ENCODE measurements at places on chromosomes 7 and 10.

DNA sequence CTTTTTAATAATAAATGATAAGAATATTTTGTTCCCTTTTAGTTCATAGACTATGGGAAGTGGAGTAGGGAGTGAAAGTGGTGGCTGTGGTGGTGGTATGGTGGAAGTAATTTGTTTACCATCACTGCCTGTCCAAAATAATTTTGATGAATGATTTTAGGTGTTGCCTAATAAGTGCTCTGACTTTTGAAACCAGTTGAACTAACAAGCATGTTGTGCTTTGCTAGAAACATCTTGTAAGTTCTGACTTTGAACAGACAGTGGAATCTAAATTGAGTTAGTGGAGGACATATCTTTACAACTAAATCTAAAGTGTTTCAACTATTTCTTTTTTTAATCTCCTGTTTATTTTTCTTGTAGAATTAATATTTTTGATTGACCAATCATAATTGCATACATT is 49.7 kb downstream of the ZEB1 start:
- no peak for DNase-seq

DNA sequence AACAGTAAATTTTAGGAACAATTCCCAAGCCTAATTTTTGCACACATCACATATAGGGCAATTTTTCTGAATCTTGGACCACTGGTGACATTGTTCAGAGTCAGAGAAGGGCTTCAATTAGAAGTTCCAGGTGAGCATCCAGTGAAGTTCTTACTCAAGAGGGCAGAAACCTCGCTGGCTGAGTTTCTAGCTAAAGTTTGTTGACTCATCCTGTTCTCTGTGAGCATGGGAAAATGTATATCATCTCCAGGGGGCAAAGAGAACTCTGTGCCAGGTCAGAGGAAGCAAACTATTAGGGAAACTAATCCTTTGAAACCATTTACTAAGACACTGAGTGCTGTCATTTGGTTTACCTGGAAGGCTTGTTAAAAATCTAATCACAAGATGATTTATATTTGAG is 695.6 kb upstream of the IGFBP3 start:
- no peak for DNase-seq

DNA sequence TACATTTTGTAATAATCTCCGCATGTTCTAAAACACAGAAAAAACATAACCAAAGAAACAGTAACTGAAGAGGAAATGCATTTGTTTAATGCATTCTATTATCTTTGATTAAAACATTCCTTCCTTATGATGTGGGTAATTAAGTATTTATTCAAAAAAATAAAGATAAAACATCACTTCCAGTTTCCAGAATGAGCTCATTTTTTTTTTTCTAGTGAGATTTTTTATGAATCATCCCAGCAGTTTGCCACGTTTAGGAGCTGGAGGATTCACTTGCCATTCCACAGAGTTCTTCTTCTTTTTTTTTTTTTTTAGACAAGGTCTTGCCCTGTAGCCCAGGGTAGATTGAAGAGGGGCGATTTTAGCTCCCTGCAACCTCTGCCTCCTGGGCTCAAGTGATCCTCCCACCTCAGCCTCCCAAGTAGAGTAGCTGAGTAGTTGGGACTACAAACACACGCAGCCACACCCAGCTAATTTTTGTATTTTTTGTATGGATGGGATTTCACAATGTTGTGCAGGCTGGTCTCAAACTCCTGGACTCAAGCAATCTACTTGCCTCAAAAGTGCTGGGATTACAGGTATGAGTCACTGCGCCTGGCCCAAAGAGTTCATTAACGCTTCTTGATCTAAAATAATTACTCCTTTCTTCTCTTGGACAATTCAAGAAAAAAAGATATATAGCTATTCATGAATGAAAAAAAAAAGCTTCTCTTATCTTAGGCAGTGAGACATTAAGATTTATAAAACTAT is 177.3 kb downstream of the DKK1 start:
- no peak for DNase-seq

DNA sequence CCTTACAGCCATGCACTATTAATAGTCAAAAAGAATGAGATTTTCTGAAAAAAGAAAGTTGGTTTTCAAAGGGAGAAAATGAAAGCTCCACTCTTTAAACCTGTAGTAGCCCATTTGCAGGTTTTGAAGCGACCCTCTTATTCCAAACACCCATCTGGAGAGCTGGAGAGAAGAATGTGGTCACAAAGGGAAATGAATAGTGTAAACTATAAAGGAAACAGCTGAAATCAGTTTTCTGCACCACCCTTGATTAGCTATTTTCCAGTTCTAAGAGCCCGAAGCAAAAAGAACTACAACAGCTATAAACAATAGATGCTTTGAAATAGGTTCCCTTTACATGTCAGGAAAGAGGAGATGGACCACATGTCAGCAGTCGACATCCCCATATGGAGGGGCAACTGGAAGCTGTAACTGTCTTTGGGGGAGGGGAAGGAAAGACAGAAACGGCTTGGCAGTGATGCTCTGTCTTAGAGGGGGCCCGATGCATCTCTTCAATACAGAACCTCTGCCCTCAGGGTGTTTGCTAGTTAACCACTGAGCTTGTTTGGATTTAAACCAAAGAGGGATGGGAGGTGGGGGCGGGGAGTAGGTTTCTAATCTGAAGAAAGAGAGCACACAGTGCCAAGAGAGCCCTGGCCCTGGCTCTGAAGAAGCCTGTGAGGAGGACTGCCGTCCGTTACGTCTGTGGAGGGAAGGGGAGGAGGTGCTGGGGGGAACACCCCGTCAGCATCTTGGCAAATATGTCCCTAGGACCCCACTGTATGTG is 55.3 kb downstream of the CPVL start:
- peak; percentile 29 for DNase-seq

DNA sequence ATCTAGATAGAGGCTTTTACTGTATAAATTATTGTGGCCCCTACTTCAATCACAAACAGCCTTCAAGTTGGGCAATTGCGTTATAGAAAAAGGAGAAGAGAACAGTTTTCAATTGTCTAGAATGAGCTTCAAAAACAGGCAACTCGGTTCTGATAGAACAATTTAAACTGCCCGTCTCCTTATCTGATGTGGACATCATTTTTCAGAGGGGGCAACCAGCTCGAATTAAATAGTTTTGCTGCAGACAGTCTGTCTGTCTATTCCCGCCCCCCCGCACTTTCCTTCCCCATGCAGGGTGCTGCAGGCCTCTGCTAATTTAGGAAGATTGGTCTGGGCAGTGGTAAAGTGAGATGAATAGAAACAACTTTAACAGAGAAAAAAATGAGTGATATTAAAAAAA is 58.4 kb downstream of the BUB3 start:
- no peak for DNase-seq

GRCh38 chr10:60348982-60349381 is 40.7 kb downstream of the ANK3 start:
- no peak for DNase-seq

DNA sequence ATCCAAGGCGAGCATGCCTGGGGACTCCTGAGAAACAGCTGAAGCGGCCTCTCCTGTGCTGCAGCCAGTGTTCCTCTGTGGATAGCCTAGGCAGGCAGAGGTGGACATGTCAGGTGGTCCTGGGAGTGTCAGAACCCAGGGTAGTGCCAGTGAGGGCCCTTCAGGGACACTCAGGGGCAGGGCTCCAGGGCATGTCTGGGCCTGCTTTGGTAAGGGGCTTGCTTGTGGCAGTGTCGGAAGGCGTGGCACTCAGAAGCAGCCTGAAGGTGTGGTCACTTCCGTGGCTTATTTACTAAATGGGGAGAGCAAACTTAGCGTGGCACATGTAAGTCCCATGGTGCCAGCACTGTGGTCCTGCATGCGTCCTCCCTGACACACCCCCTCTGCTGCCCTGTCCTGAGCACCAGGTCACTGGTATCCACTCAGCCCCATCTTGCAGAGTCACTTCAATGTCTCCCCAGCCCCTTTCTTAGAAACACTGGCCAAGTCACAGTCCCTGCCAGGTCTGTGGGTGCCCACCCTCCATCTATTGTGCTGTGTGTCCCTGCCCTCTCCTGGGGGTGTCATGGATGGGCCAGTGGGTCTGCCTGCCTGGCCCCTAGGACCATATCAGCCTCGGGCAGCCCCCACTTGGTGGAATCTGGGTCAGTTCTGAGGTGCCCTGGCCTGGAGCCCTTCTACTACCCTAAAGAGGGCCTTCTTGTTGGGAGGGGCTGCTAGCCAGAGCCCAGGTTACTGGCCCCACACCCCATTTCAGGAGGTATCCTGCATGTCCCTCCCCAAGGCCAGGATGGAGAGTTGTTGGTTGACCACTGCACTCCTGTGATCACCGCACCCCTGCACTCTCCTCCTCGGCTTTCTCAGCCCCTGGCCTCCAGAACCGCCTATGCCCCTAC is 6.4 kb downstream of the ZMIZ2 start:
- DNase-seq: no peak

DNA sequence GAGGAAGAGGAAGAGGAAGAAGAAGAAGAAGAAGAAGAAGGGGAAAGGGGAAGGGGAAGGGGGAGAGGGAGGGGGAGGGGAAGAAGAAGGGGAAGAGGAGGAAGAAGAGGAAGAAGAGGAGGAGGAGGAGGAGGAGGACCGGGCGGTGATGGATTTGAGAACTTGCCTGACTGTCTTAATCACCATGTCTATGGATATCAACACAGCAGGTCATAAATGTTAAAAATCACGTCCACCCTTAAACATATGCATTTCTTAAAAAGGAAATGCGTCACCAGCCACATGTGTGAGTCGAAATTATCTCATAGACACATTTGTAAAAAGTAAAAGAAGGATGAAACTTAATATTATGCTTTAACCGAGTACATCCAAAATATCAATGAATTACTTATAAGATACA is 42.1 kb upstream of the INSIG1 start:
- DNase-seq: no peak

GRCh38 chr7:93044147-93044810 is 73.5 kb downstream of the SAMD9 start:
- no peak for DNase-seq

- no peak for DNase-seq
These were observed 11.2 kb upstream of the TSPAN14 start for GRCh38 chr10:80442879-80443278.

DNA sequence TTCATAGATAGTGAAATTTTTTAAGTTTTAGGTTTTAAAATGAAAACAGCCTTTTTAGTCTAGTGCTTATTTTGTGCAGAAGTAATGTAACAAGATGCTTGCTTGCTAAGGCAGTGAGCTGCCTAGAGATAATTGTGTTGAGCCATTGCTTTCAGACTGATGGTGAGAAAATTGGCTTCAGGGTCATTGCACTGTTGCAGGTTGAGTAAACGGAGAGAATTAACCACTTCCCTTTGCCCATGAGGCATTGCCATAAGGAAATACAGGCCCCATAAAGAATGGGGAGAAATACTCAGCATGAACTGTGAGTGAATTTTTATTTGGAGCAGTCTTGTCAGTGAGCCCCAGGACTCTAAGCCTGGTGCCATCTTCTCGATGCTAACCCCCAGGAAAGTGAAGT is 140.5 kb downstream of the LRRC4 start:
- no peak for DNase-seq

GRCh38 chr10:117830787-117831212 is 215.9 kb downstream of the RAB11FIP2 start:
- no peak for DNase-seq

- DNase-seq: no peak
These were observed 27.9 kb downstream of the TFPI2 start for GRCh38 chr7:93862651-93863050.

- DNase-seq: no peak
These were observed 142.5 kb downstream of the RNF216 start for GRCh38 chr7:5638994-5639393.

GRCh38 chr7:48904975-48905374 is 19.4 kb upstream of the CDC14C start:
- DNase-seq: no peak

DNA sequence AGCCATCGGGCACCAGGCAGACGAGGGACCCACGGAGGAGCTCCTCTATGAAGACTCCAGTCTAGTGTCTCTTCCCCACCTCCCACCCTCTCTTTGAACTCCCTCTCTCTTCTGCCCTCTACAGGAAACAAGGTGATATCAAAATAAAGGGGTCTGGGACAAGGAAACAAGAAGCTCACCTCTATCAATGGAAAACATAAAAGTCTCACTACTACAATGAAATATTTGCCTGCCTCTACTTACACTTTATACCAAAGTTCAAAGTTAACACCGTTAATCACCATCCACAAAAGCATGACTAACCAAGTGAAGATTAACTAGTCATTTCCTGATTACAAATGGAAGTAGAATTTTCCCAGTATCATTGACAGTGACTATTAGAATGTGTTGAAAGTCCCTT is 82.2 kb downstream of the PARD3 start:
- no peak for DNase-seq

DNA sequence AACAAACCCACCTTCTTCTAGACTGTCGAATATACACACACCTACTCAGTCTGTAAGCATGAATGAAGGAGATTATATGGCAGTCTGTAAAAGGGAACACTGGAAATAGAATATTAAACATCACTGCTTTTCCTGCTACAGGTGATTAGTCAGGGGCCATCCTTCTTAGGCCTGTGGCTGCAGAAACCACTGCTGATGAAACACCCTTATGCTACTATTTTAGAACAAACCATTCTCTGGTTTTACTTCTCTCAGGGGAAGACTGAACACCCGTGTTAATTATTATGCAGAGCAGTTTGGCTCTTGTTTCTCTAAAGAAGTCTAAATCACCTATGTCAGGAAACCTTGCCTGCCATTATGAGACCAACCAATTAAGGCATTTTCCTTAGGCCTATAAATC is 351.1 kb upstream of the KLF6 start:
- DNase-seq: no peak

DNA sequence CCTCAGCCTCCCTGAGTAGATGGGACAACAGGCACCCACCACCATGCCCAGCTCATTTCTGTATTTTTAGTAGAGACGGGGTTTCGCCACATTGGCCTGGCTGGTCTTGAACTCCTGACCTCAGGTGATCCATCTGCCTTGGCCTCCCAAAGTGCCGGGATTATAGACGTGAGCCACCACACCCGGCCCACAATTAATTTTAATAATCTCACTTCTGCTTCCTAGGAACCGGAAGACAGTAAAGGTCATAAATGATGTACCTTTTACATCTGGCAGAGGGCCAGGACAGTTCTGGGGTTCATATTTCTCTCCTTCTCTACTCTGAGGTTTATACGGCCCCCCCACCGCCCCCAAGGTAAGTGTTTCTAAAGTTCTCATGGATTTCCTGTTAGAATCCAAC is 31.2 kb upstream of the AOAH start:
- DNase-seq: no peak

GRCh38 chr7:155431231-155431630 is 26.7 kb upstream of the EN2 start:
- DNase-seq: no peak

GRCh38 chr10:42865716-42866114 is 83.1 kb downstream of the BMS1 start:
- no peak for DNase-seq

- DNase-seq: peak; percentile 63
These were observed 20.0 kb upstream of the CRYGN start for GRCh38 chr7:151459726-151460473.

- DNase-seq: no peak
These were observed 1.3 kb downstream of the CNPY4 start for GRCh38 chr7:100120733-100121036.

GRCh38 chr10:34916314-34916713 is 101.2 kb upstream of the PARD3 start:
- DNase-seq: no peak

DNA sequence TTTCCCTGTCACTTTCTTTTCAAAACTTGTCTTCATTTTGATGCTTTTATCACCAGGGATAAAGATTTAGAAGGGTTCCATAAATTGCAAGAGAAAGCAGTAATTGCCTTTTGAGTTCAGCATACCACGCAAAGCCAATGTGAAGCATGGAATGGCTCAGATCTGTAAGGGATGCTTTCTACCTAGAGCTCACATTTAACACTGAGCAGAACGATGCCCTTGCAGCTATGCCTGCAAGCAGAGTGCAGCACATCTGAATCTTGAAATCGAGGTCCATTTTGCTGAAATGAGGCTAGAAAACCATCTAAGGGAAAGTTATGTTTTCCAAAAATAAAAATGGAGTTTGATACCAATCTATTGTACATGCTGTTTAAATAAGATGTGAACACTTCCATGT is 171.2 kb upstream of the CELF2 start:
- no peak for DNase-seq

Data from anterior cingulate cortex (tissue), 58 donors.